ENCODE measurements at places on chromosomes 16 and 17.

- peak overlapping the region; percentile 95 for H3K4me3 ChIP-seq
- DNase-seq = no peak
- H3K36me3 ChIP-seq = no peaks in the 10 kb centered on the region
- H3K27ac ChIP-seq = peak overlapping the region; percentile 89
- peaks cover 49% of the 10 kb centered on the region for H3K4me1 ChIP-seq
Measured at GRCh38 chr17:6641247-6641863, 495 bp downstream of the TXNDC17 start.

DNA sequence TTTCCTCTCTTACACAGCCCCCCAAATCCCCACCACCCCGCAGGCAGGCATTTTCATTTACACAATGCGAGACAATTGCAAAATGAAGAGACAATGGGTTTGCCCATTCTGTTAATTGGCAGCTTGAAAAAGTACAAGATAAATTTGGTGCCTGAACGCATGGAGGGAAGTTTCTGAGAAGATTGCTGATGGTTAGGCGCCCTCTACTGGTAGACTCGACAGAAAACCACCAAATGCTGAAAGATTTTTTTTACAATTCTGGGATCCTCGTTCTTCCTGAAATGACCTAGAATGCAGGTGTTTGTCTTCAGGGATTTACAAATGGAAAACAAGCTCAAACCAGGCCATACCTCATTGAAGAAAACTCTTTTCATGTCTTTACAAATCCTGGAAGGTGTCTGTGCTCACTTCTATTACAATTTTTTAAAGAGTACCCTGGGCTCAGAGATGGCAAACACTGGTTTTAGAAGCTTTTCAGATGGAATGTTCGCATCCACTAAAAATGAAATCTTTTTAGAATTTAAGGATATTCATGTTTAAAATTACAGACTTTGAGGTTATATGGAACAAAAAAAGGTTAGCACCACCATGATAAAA, 338.5 kb downstream of the PMP22 start:
- H3K4me3 ChIP-seq = no peak overlapping the region
- peak; percentile 39 for DNase-seq
- H3K27me3 ChIP-seq = peaks cover 8% of the 10 kb centered on the region
- H3K4me1 ChIP-seq = no peaks in the 10 kb centered on the region

- DNase-seq = no peak
- H3K36me3 ChIP-seq = no peaks in the 10 kb centered on the region
- H3K4me1 ChIP-seq = no peaks in the 10 kb centered on the region
- no peaks in the 10 kb centered on the region for H3K27me3 ChIP-seq
- no peak overlapping the region for H3K4me3 ChIP-seq
Measured at GRCh38 chr17:65892912-65893377, 299.0 kb downstream of the CEP112 start.

- no peak overlapping the region for H3K27ac ChIP-seq
- H3K36me3 ChIP-seq = peaks cover 5% of the 10 kb centered on the region
- H3K27me3 ChIP-seq = no peaks in the 10 kb centered on the region
- peaks cover 2% of the 10 kb centered on the region for H3K4me1 ChIP-seq
Measured at GRCh38 chr17:72422204-72422504, 301.3 kb downstream of the SOX9 start.

DNA sequence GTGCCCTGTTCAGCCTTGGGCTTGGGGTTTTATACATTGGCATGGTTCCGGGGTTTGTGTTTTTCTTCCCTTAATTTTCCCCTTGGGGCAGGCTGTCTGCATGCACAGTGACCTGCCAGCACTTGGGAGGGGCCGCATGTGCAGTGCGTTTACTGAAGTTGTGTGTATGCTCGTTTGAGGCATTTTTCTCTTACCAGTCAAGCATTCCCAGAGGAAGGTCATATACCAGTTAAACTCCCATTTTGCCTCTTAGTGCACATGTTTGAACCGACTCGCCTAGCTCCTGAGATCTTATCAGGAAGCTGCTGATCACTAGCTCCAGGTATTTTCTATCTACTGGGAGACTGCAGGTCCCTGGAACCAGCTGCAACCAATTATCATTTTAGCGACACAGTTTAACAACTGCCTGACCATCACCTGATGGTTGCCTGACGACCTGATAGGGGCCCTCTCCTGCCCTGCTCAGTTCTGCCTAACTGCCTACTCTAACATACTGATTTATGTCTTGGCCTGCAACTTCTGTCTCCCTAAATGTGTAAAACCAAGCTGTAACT, 51.4 kb downstream of the MFSD11 start:
- no peak overlapping the region for H3K4me3 ChIP-seq
- H3K27me3 ChIP-seq = no peaks in the 10 kb centered on the region
- no peak for DNase-seq
- no peak overlapping the region for H3K27ac ChIP-seq
- H3K4me1 ChIP-seq = peaks cover 10% of the 10 kb centered on the region

GRCh38 chr16:26787924-26788323, 278.8 kb upstream of the C16orf82 start:
- H3K27ac ChIP-seq = no peak overlapping the region
- peaks cover 15% of the 10 kb centered on the region for H3K27me3 ChIP-seq
- no peak for DNase-seq
- H3K4me3 ChIP-seq = no peak overlapping the region
- H3K36me3 ChIP-seq = no peaks in the 10 kb centered on the region
- no peaks in the 10 kb centered on the region for H3K4me1 ChIP-seq

DNA sequence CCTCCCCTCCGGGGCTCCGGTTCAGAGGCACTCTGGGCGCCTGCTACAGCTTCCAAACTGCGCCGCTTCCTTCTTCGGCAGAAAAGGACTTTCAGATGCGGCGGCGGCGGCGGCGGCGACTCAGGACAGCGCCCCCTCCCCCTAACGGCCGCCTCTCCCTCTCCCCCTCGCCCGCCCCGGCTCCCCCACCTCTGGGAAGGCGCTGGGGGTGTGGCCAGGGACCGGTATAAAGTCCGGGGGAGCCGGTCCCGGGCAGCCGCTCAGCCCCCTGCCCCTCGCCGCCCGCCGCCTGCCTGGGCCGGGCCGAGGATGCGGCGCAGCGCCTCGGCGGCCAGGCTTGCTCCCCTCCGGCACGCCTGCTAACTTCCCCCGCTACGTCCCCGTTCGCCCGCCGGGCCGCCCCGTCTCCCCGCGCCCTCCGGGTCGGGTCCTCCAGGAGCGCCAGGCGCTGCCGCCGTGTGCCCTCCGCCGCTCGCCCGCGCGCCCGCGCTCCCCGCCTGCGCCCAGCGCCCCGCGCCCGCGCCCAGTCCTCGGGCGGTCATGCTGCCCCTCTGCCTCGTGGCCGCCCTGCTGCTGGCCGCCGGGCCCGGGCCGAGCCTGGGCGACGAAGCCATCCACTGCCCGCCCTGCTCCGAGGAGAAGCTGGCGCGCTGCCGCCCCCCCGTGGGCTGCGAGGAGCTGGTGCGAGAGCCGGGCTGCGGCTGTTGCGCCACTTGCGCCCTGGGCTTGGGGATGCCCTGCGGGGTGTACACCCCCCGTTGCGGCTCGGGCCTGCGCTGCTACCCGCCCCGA, at the start of gene IGFBP4:
Gene IGFBP4 (plus strand): TSS at position 255 of the 792 bp plus-strand sequence. CDS start 286 bp downstream, at position 541.
- peak within 1 kb of the TSS; percentile 96 for H3K27ac ChIP-seq
- DNase-seq = peak; percentile 70
- H3K4me1 ChIP-seq = peaks cover 51% of the 10 kb centered on the region
- no peaks in the 10 kb centered on the region for H3K36me3 ChIP-seq
- H3K27me3 ChIP-seq = no peaks in the 10 kb centered on the region
- peak within 1 kb of the TSS; percentile 91 for H3K4me3 ChIP-seq

DNA sequence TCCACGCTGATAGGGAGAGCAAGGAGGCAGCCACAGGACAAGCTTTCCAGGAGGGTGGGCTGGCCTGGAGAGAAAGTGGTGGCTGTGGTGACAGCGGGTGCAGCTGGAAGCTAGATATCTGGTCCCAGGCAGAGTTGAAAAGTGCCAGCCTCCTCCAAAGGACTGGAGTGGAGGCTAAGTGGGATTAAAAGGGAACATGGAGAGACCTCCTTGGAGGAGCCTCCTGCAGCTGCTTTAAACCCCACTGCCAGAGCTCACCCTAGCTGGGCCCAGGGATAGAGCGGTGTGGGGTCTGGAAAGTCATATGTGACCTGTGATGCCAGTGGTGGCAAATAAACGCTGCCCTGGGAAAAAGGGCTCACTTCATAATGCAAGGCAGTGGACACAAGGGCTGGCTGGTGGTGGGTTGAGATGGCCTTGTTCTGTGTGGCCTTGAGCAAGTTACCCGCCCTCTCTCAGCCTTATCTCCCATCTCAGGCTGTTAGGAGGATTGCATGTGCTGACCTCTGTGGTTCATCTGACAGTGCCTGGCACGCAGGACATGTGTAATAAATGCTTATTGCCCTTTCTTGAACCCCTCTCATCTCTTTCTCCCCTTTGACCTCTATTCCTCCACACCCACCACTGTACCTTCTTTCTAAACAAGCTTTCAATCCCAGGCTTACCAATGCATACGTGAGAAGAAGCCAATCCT, 61.0 kb upstream of the LGALS9 start:
- no peaks in the 10 kb centered on the region for H3K27me3 ChIP-seq
- H3K4me1 ChIP-seq = no peaks in the 10 kb centered on the region
- H3K27ac ChIP-seq = peak overlapping the region; percentile 55

GRCh38 chr16:4495766-4496165, 19.6 kb downstream of the HMOX2 start:
- H3K4me1 ChIP-seq = peaks cover 26% of the 10 kb centered on the region
- H3K27me3 ChIP-seq = no peaks in the 10 kb centered on the region
- no peak overlapping the region for H3K4me3 ChIP-seq
- H3K27ac ChIP-seq = no peak overlapping the region
- no peak for DNase-seq

- H3K36me3 ChIP-seq = peaks cover 12% of the 10 kb centered on the region
- no peak overlapping the region for H3K4me3 ChIP-seq
- DNase-seq = no peak
- no peaks in the 10 kb centered on the region for H3K27me3 ChIP-seq
- H3K27ac ChIP-seq = peak overlapping the region; percentile 45
- peaks cover 3% of the 10 kb centered on the region for H3K4me1 ChIP-seq
Measured at GRCh38 chr16:4395055-4395726, 21.2 kb downstream of the CORO7 start.

- no peaks in the 10 kb centered on the region for H3K27me3 ChIP-seq
- H3K27ac ChIP-seq = no peak overlapping the region
- H3K4me1 ChIP-seq = no peaks in the 10 kb centered on the region
- no peak overlapping the region for H3K4me3 ChIP-seq
- no peaks in the 10 kb centered on the region for H3K36me3 ChIP-seq
Measured at GRCh38 chr17:43085474-43085873, 39.7 kb downstream of the BRCA1 start.

GRCh38 chr17:55690105-55690508, 32.6 kb downstream of the TMEM100 start:
- H3K4me3 ChIP-seq = no peak overlapping the region
- peaks cover 17% of the 10 kb centered on the region for H3K27me3 ChIP-seq
- H3K4me1 ChIP-seq = no peaks in the 10 kb centered on the region
- H3K27ac ChIP-seq = no peak overlapping the region
- H3K36me3 ChIP-seq = no peaks in the 10 kb centered on the region

GRCh38 chr16:66168777-66169176, 197.7 kb upstream of the CDH5 start:
- H3K4me1 ChIP-seq = no peaks in the 10 kb centered on the region
- DNase-seq = no peak
- H3K36me3 ChIP-seq = no peaks in the 10 kb centered on the region
- no peak overlapping the region for H3K27ac ChIP-seq

GRCh38 chr17:39705786-39706348, 6.0 kb downstream of the ERBB2 start:
- H3K36me3 ChIP-seq = peaks cover 7% of the 10 kb centered on the region
- no peak overlapping the region for H3K27ac ChIP-seq

DNA sequence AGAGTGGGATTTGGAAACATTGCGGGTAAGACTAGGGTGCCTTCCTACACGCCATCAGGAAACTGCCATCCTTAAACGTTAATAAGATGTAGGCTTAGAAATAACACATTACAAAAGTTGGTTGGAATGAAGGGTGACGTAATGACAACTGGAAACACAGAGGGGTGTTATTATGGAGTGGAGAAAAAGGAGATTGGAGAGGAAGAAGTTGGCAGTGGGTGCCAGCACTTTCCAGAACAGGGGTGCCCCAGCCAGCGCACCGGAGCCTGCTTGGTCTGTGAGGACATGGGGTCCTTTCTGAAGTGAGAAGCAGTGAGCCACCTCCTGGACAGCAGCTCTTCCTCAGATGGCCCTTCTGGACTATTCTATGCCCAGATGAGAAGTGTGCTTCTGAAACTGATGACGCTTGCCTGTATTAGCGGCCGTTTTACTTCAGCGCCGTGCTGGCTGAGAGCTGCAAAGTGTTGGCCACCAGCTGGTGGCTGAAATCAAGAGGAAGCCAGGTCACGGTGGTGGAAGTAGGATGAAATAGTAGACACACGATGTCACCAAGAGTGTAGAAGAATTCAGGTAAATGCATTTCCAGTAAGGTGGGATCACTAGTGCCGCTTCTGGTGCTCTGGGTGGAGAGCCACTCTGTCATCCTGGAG, 244.8 kb downstream of the NTN1 start:
- peaks cover 5% of the 10 kb centered on the region for H3K36me3 ChIP-seq
- DNase-seq = no peak
- no peak overlapping the region for H3K4me3 ChIP-seq
- no peak overlapping the region for H3K27ac ChIP-seq
- H3K4me1 ChIP-seq = no peaks in the 10 kb centered on the region

DNA sequence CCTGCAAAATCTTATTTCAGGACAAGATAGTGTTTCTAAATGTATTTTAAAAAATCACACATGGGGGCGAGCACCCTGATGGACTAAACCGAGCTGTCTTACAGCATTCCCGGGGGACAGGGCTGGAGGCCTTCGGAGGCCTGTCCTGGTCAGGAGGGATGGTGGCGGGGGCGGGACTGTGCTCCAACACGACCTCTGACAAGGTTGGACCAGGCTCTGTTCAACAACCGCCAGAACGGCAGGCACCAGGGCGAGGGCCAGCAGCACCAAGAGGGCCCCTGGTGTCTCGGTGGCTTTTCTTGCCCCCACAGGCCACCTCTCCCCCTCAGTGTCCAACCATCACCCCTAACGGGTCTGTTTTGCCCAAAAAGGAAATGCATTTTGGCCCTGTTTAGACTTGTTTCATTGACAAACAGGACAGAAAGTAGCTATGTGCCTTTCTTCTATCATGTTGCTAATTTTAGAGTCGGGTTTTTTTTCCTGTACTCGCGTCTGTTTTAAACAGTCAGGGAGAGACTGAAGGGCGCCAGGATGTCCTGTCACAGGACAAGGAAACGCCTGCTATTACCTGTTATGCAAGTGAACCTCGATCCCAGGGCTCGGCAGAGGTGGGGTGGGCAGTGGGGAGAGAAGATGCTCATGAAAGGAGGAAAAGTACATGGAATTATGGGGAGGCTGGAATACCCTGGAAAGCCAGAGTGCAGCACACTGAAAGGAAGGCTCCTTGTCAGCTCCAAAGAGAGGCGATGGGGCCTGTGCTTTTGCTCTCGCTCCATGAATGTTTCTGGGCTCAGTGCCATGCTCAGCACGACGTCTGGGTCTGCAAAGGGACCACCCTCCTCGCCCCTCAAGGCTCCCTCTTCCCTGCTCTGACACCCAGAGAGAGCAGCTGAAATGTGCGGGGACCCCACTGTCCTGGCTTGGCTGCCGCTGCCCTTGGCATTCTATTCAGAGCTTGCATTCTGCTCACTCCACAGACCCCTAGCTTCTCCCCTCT, 11.9 kb downstream of the TMEM204 start:
- H3K36me3 ChIP-seq = no peaks in the 10 kb centered on the region
- no peak for DNase-seq
- peaks cover 11% of the 10 kb centered on the region for H3K4me1 ChIP-seq
- no peak overlapping the region for H3K27ac ChIP-seq
- H3K27me3 ChIP-seq = no peaks in the 10 kb centered on the region
